Fibroblast of pulmonary artery (primary cell): ENCODE measurements at places on chromosomes 4 and X.
A peak's percentile ranks its signal among the peaks of the same experiment; 100 is the strongest.

- no peak for DNase-seq
Observed at GRCh38 chr4:158322109-158322508, 111.8 kb downstream of the TMEM144 start.

DNA sequence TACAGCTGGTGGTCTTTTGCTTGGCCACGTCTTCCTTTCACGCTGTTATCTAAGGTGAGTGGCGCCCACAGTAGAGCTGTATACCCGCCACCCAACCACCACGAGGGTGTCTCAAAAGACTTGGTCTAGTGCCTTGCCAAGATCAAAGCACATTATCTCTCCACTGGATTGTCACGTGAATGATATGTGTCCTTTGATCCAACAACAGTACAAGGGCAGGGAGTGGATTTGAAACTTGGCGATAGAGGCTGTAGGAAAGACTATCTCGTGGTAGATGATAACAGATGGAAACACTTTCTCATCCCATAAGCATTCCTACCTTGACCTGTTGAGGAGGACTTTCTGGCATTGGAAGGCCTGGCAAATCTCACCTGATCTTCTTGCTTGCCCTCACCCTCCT is 37.7 kb upstream of the BCLAF3 start:
- DNase-seq, result no peak

- peak; percentile 83 for DNase-seq
Observed at GRCh38 chr4:175536852-175537453, 275.1 kb downstream of the GPM6A start.

DNA sequence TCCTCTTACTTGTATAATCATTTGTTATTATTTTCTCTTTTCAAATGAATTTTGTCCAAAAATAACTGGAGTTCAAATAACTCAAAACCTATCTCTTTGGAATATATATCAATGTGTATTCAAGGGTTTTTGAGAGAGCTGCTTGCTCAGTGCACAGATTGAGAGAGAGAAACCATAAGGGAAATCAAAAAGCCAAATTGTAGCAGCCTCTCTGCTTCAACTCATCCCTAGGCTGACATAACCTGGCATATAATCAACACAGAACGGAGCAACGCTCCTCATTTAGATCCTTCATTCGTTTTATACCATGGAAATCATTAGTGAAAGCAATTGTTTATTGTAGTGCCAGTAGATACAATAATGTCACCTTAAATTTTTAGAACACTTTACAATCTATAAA is 1.8 kb upstream of the GPM6A start:
- DNase-seq, result no peak

DNA sequence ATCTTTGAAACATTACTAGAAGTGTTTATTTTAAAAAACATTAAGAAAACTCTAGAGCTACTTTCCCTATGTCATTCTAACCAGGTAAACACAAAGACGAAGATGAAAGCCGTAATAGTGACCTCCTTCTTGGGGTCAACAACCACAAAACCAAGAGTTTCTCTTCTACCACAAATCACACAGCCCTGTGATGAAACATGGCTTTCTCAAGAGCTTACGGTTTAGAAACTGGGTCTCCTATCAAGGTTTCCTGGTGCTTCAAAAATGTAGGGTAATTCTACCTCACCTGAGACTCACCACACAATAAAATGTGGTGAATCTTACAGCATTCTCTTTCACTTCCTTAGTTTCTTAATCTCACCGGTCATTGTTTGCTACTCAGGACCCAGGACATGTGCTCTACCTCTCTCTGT is 50.9 kb downstream of the CORIN start:
- no peak for DNase-seq

DNA sequence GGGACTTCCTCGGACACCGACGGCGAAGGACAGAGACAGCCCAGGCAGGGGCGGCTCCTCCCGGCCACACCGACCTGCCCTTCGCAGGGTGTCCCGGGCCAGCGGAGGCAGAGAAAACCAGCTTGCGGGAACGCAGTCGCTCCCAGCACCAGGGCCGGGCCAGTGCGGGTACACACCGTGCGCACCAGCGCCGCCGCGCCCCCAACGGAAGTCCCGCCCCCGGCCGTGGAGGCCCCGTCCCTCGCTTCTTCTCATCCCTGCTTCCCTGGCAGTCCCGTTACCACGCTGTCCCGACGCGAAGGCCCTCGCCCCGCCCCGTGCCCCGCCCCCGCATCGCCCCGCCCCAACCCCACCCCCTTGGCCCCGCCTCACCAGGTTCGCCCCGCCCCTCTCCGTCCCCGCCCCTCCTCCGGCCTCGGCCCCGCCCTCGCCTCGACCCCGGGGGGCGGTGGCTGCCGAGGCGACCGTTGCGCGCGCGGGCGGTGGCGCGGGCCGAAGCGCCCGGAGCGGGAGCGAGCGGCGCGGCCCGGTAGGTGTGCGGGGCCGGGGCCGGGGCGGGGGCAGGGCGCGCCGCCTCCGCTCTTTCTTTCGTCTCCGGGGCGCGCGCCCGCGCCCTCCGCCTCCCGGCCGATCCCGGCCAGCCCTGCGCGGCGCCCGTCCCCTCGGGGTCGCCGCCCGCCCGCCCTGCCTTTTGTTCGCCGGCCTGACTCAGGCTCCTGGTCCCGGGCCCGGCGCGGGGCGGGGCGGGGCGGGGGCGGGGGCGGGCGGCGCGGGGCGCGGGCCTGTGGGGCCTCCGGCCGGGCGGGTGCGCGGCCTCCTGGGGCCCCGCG is at the start of gene RGS12:
TSS of gene RGS12 (plus strand) at position 451 of the 830 bp plus-strand sequence. CDS start 23,150 bp downstream, outside the sequence.
- DNase-seq, result peak; percentile 95

- no peak for DNase-seq
Observed at GRCh38 chr4:156969101-156969500, 2.5 kb downstream of the PDGFC start.

DNA sequence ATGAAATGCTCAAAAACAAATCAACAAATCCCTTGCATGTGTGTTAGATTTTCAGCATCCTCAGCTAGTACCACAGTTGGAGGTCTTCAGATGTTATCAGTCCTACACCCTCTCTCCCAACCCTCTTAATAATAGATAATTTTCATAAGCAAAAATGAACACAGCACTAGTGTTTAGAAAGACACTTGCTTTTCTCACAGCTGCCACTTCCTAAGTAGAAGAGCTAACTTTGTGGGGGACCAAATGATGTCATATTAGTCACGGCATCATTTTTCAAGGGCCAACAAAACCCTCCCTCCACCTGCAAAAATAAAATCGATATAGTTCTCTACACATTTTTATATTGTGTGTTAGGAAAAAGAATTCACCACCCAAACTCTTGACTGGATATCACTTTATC is 163.5 kb upstream of the GYPA start:
- DNase-seq, result no peak
